ENCODE measurements at places on chromosomes 12 and 14.

DNA sequence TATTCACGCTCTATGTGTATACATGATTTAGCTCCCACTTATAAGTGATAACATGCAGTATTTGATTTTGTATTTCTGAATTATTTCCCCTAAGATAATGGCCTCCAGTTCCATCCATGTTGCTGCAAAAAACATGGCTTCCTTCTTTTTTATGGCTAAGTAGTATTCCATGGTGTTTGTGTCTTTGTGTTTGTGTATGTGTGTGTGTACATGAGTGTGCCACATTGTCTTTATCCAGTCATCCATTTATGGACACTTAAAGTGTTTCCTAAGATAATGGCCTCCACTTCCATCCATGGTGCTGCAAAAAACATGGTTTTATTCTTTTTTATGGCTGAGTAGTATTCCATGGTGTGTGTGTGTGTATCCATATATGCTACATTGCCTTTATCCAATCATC, 25.1 kb downstream of the USP15 start:
- no peak for DNase-seq

DNA sequence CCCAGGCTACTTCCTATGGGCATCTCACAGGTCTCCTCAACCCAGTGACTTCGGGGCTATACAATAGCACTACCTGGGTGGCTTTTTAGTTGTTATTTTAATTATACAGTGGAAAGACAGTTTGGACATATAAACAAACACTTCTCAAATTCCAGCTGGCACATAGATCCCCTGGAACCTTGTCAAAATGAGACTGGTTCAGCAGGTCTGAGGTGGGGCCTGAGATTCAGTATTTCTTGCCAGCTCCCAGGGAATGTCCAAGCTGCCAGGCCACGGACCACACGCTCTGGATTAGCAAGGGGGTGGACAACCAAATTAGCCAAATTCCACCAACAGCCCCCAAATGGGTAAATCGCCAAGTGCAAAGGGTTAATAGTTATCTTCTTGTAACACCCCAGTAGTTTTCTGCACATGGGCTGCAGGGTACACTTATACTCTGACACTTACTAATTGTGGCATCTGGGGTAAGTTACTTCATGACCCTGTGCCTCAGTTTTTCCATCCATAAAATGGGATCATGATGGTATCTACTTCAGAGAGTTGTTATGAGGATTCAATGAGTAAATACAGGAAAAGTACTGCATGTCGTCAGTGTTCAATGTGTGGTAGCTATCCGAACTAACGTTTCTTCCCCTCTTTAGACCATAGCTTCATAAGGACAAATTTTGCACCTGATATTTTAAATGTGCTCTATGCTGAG, 789.4 kb upstream of the TBX3 start:
- no peak for DNase-seq

DNA sequence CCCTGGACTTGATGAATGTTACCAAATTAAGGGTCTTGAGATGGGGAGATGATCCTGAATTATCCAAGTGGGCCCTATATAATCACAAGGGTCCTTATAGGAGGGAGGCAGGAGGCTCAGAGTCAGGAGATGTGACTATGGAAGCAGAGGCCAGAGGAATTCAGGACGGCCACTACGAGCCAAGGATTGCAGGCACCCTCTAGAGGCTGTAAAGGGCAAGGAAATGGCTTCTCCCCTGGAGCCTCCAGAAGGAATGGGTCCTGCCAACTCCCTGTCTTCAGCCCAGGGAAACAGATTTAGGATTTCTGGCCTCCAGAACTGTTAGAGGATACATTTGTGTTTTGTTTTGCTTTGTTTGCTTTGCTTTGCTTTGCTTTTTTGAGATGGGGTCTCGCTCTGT, 8.8 kb downstream of the BDKRB1 start:
- DNase-seq: no peak

GRCh38 chr14:21543521-21543960, 17.4 kb upstream of the SALL2 start:
- DNase-seq: no peak

GRCh38 chr14:55077170-55078151, 26.0 kb downstream of the MAPK1IP1L start:
- DNase-seq: no peak

GRCh38 chr12:83477696-83478095, 791.0 kb downstream of the TMTC2 start:
- no peak for DNase-seq

DNA sequence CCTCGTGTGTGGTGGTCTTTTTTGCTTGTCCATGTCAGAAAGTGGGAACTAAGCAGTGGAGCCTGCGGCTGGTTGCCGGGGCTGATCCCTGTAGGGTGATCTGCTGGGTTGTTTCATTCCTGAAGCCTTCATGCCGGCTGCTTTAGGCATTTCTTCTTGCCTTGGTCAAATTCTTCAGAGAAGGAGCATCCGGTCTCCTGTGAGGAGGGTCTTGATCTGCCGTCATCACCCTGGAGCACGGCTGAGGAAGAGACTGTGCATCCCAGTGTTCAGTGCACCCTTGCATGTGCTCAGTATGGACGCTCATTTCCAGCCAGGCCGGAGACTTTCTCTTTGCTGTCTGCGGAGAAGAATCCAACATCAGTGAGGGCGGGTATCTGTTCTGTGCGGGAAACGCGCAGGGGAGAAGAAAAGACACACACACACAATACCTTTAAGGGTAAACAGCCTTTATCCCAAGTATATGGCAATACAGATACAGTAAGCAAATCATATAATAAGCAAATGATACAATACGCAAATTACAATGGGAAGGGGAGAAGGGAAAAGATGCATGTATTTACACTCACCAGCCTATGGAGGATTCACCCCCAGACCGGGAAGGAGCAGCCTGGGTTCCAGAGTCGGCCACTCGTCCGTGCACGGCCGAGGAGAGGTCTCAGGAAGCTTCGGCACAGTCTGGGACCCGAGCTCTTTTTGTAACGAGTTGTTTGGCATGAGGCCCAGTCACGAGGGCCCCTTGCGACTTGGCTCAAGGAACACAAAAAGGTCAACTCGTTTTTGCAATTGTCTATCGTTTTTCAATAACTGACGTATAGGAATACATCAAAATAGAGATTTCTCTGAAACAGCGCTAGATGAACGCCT, 1366.8 kb upstream of the TMEM132C start:
- no peak for DNase-seq

DNA sequence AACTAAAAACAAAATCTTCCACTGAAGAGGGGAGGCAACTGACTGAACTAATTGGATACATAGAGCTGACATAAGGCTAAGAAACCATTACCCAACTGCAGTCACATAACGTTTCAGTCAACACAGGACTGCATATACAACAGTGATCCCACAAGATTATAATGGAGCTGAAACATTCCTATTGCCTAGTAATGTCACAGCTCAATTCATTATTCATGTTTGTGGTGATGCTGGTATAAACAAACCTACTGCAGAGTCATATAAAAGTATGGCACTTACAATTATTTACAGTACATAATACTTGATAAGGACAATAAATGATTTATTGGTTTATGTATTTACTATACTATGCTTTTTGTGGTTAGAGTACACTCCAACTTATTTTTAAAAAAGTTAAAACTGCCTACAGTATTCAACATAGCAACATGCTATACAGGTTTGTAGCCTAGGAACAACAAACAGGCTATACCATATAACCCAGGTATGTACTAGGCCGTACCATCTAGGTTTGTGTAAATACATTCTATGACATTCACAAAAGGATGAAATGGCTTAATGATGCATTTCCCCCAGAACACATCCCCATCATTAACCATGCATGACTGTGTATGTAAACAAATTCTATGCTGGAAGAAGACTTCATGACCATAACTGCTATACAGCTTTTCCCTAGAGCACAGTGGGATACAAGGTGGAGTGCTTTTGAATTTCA, 4.3 kb downstream of the NAP1L1 start:
- DNase-seq: no peak

DNA sequence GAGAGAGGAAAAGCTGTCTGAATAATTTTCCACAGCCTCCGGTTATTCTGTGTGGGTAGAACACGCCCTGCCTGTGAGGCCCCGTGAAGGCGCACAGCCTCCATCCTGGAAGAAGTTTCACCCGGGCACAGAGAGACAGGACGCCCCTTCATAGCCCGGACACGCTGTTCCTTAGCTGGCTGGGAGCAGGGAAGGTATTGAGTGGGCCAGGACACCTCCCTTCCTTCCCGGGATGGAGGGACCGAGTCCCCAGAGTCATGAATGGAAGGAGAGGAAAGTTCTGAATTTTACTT, 135.5 kb downstream of the GCH1 start:
- DNase-seq: no peak

GRCh38 chr14:96270565-96271420, 14.8 kb downstream of the BDKRB1 start:
- no peak for DNase-seq

GRCh38 chr12:68967046-68967445, 34.1 kb upstream of the CPM start:
- DNase-seq: no peak

GRCh38 chr12:11732023-11732422, 82.5 kb downstream of the ETV6 start:
- no peak for DNase-seq

GRCh38 chr14:38431156-38431555, 175.3 kb upstream of the CLEC14A start:
- DNase-seq: no peak

DNA sequence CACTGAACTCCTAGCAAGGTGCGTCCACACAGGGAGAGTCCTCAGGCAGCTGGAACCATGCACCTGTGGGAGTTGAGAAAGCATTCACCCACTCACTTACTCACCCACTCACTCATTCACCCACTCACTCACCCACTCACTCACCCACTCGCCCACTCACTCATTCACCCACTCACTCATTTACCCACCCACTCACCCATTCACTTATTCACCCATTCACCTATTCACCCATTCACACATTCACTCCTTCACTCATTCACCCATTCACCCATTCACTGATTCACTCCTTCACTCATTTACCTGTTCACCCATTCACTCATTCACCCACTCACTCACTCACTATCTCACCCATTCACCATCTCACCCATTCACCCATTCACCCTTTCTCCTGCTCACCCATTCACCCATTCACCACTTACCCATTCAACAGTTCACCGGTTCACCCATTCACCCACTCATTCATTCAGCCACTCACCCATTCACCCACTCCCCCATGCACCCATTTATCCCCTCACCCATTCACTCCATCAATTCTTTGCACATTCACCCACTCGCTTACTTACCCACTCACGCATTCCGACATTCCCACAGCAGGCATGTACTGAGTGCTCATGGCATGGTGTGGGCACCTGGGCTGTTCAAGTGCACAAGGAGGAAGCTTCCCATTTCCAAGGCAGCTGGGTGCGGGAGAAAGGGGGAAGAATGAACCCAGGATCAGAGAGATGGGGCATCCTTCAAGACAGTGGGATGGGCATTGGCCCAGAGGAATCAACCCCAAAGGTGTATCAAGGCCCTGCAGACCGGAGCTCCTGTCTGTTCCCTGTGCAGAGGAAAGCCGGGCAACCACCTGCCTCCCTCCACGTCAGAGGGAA, 135.2 kb upstream of the C14orf180 start:
- no peak for DNase-seq

- no peak for DNase-seq
Measured at GRCh38 chr12:105347499-105347898, 17.0 kb downstream of the C12orf75 start.

- DNase-seq: no peak
Measured at GRCh38 chr14:105479431-105480158, 5.0 kb downstream of the CRIP2 start.

- DNase-seq: no peak
Measured at GRCh38 chr12:132686825-132687210, 324 bp downstream of the POLE start.

GRCh38 chr14:74846968-74847665, 28.8 kb downstream of the PROX2 start:
- no peak for DNase-seq

GRCh38 chr12:107670999-107671643, 14.5 kb upstream of the PWP1 start:
- no peak for DNase-seq

DNA sequence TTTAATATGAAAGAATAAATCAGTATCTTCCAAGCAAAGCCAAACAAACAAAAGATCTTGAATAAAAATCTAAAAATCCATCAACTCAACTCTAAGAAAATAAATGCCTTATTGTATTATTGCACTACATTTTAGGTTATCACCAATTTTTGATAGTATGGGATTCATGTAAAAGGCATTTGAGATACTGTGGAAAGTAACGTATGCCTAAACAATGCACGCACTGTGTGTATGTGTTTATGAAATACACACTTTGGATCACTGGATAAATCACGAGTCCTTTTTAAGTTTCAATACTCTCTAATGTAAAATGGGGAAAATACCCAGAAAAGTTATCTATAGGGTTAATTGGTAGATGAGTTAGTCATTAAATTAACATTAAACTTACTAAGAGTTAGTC, 17.7 kb downstream of the WBP11 start:
- DNase-seq: no peak

DNA sequence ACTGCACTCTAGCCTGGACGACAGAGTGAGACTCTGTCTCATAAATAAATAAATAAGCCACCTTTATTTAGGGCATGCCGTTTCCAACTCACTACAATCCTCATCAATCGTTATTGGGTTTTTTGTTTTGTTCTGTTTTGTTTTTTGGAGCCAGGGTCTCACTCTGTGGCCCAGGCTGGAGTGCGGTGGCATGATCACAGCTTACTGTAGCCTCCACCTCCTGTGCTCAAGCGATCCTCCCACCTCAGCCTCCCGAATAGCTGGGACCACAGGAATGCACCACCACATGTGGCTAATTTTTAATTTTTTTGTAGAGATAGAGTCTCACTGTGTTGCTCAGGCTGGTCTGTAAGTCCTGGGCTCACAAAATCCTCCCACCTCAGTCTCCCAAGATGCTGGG, 3.6 kb upstream of the ANAPC5 start:
- DNase-seq: no peak

DNA sequence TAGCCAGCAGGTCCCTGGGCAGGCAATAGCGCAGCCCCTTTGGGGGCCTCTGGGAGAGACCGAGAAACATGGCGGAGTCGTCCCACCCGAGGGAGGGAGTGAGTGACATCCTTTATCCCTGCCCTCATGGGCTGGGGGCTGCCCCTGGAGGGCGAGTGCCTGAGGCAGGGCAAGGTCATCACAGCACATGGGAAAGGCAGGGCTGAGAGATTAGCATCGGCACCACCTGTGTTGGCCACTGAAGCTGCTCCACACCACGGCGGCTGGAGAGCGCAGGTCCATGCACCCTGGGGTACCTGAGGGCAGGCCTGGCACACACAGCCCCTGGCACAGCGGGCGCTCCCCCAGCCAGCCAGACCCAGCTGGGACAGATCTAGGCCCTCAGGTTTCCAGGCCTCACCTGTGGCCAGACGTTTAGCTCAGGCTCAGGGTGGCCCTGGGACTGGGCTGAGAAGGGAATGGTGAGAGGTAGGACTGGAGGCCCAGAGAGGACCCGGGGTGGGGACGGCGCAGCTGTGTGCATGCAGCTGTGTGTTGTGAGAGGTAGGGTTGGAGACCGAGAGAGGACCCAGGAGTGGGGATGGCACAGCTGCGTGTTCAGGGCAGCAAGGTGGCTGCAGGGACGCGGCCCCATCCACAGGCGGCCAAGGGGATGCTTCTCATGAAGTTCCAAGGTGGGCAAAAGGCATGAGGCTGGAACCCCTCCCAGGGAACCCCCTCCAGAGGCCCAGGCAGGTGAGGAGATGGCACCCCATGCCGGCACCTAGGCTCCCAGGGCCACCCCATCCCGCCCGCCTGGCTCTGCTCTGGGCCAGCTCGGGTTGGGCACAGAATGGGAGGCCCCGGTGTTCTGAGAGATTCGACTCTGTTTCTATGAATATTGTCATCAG, 74.1 kb downstream of the KIF26A start:
- no peak for DNase-seq

GRCh38 chr12:49903700-49904423, at the start of gene FAIM2:
TSS of gene FAIM2 (minus strand) at chr12:49903900. CDS start at chr12:49903792, 108 bp downstream.
- peak; percentile 23 for DNase-seq
